ENCODE measurements at places on chromosomes 3 and 15.

DNA sequence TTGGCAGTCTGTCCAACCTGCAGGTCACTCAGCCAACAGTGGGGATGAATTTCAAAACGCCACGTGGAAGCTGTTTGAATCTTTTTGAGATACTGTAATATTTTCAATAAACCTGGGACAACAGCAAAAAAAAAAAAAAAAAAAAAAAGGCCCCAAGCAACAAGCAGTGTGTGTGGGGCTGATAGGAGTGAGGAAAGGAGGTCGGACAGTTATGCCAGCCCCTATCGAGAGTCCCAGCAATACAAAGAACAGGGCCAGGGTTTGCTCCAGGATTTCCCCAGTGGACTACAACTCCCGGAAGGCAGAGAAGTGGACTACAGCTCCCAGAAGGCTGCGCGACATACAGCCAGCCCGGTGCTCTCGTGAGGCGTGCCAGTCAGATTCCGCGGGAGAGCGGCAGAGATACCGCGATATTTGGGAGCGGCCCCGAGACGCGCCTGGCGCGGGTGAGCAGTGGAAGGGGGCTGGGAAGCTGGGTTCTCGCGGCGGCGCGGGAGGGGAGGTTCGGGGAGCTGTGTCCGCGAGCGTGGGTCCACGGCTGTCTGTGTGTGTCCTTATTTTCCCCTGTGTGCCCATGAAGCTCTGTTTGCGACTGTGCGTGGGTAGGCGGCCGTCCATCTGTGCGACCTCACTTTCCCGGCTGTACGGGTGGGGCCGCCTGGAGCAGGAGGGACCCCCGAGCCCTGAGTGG lies at the start of gene PPCDC:
TSS of gene PPCDC (plus strand) at position 410 of the 691 bp plus-strand sequence. CDS start 4,729 bp downstream, outside the sequence.
- peak; percentile 97 for DNase-seq

DNA sequence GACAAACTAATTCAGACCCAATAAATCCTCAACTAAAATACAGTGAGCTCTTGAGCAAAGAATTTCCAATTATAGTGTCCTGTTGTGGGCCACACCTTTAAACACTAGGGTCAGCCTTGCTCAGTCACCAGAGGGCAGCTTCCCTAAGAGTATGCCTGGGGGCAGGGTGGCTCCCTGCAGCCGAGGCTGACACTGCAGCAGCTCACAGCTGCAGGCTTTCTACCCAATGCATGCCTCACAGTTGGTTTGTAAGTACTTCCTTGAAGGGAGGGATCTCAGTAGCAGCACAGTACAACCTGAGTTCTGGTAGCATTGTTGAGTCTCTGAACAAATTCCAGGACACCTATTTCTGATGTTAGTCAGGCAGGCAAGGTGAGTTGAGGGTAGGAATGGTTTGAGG lies 335.6 kb downstream of the TUSC7 start:
- DNase-seq = no peak

- no peak for DNase-seq
Measured at GRCh38 chr3:183618542-183618941, 16.9 kb upstream of the KLHL24 start.

- no peak for DNase-seq
Measured at GRCh38 chr3:127787071-127787490, 35.2 kb downstream of the MGLL start.

DNA sequence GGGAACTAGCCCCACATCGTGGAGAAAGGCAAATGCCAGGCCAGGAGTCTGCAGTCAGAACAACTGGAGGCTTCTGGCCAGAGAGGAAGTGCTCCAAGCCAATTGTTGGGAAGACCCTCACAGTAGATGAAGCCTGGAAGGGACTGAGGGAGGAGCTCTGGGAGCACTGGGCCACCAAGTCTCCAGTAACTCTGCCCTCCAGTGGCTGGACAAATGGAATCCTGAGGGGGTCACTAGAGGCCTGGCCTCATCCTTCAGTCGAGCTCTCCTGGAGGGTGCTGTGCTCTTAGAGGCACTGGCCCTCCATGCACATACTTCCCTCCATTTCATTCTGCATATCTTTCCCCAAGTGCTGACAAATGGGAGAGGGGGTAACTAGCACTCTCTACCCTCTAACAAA lies 103.0 kb downstream of the MYLK start:
- DNase-seq = no peak

DNA sequence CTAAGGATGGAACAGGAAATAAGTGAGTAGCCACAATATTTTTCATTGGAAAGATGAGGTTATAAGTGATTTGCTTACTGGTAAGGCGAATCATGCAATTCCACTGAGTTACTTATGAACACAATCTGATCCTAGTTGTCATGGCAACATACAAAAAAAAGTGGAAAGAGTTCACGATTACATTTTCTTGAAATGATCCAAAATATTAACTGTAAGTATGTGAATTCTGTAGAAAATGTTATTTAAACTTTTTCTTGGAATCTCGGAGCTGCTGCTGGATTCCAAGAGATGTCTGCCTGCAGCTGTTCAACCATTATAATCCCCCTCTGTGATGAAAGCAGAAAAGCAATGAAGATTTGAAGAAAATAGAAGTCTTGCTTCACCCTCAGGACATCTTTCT lies 120.5 kb downstream of the KBTBD8 start:
- no peak for DNase-seq
